AML-193 (cell line): ENCODE measurements at places on chromosomes 11 and 22.

- DNase-seq = no peak
Observed at GRCh38 chr11:16377746-16378145, 21.4 kb upstream of the SOX6 start.

- no peak for DNase-seq
Observed at GRCh38 chr22:43878831-43879550, 12.8 kb downstream of the PNPLA5 start.

- no peak for DNase-seq
Observed at GRCh38 chr11:32436751-32437494, 1.6 kb upstream of the WT1 start.

- no peak for DNase-seq
Observed at GRCh38 chr22:49934891-49935557, 16.6 kb downstream of the CRELD2 start.

GRCh38 chr11:85961930-85962363 is 106.8 kb downstream of the CCDC83 start:
- DNase-seq = no peak
